ENCODE measurements at places on chromosomes 16 and 17. TPM values are rescaled to one million over a fixed set of nuclear protein-coding genes. Genes with fewer than 3 reads are reported as not detected.

- DNase-seq: no peak
These were observed 19.8 kb downstream of the REXO5 start for GRCh38 chr16:20826039-20826566.

DNA sequence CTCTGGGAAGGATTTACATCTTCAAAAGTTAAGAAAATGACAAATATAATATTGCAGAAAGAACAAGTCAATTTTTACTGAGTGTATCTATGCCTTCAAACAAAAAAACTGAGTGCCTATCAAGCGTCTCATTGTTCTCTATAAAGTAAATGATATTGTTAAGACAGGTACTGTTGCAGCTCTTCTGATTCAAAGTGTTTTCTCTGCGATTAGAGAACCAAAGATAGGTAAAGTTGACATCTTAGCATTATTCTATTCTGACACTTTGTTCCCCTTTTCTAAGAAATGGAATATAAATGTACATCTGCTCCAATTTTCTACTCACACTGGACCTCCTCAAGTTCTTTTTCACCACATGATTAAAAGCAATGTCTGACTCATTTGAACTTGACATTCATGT lies 1317.7 kb downstream of the CDH11 start:
- no peak for DNase-seq

DNA sequence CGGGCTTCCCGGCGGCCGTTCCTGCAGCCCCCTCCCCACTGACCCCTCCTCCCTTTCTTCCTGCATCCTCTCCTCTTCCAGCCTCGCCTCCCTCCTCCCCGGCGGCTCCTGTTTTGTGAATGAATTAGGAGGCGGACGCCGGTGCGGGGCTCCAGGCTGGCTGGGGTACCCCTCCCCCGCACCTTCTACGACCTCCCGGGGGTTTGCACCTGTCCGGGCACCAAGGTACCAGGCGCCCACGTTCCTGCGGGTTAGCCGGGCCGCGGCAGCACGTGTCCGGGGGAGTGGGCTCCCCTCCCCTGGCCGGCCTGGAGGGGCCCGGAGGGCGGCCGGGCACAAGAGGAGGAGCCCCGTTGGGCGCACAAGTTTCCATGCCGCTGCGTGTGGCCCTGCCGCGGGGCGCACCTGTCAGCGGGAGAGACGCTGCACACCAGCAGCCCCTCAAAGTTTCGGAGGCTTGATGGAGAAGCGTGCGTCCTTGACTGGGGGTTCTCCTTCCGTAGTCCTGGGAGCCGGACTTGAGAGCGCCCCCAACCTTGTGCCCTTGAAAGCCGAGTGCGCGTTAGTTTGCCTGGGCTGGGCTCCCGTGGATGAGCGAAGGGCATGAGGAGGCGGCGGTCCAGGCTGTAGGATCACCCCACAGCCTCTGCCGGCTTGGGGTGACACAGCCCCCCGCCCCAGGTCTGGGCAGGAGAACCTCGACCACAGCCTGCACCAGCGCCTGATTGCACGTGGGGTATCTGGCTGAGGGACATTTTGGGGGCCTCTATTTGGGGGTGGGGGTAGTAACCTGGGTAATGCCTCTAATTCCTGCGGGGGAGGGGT lies 1.2 kb downstream of the HAS3 start:
- peak; percentile 62 for DNase-seq

GRCh38 chr16:85174871-85175723 lies 62.8 kb upstream of the CIBAR2 start:
- DNase-seq: no peak

GRCh38 chr17:12996357-12996756 lies 21.5 kb downstream of the ELAC2 start:
- no peak for DNase-seq

DNA sequence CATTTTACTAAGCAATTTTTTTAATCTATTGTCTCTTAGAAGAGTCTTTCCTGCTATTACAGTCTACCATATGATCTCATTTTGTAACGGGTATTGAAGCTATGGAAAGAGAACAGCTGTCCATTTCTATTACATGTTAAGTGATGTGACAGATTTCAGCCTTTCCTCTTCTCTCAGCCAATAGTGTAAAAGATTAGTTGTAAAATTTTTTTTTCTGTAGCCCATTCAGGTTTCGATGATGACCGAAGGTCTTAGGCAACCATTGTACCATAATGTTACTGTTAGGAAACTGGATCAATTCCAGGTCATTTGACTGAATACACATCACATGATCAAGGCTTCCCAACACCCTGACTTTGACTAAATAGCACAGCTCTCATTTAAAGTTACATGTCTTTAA lies 147.6 kb upstream of the HLF start:
- DNase-seq: no peak

DNA sequence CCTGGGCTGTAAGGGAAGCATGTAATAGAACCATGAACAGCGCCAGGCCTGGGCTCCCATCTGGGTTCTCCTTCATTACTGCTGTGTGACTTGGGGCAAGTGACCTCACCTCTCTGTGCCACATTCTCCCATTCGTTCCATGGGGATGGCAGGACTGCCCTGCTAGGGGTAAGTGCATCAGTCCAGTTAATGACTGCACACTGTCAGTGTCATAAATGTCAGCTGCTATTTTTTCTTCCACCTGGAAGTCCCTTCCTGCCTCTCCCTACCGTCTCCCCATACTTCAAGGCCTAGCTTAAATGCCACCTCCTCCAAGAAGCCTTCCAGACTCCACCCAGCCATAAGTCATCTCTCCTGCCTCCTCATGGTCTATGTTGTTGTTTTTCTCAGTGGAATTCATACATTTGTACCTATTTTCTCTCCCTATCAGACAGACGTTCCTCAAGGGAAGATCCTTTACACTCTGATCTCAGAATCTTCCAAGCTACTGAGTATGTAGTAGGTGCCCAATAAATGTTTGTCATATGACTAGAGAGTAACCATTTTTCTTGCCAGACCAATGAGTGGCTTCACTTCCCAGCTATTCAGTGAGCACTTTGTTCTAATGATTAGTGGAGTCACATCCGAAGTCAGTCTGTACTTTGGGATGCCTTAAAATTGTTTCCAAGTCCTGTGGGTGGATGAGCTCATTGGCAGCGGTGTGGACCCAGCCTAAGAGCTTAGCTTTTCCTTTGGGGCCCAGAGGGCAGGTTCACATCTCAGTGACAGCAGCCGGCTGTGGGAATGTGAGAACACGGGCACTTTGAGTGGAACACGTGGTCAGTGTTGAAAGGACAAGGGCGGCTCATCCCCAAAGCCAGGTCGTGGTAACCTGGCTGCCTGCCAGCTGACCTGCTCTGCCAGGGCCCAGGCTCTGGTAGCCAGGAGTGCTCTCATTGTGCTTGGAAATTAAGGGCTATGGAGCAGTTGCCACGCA lies 147.5 kb upstream of the GSE1 start:
- DNase-seq: no peak

DNA sequence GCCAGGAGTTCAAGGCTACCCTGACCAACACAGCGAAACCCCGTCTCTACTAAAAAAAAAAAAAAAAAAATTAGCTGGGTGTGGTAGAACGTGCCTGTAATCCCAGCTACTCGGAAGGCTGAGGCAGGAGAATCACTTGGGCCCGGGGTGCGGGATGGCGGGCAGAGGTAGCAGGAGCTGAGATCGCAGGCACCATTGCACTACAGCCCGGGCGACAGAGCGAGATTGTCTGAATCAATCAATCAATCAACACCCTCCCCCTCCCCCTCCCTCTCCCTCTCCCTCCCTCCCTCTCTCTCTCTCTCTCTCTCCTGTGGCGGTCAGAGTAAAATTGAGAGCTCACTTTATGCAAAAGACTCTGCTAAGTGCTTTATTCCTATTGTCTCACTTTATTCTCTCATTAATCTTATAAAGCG lies 1.2 kb downstream of the HSDL1 start:
- no peak for DNase-seq

- DNase-seq: no peak
These were observed 63.6 kb downstream of the OTOA start for GRCh38 chr16:21727344-21727743.

GRCh38 chr16:89629827-89630610 lies 16.6 kb downstream of the DPEP1 start:
- DNase-seq: no peak

- DNase-seq: no peak
These were observed 42.6 kb downstream of the ABCA9 start for GRCh38 chr17:69018022-69018615.

GRCh38 chr17:8123695-8124349 lies at the start of gene HES7:
HES7 (minus strand) TSS chr17:8124106; CDS start chr17:8124084, 22 bp downstream.
- peak; percentile 79 for DNase-seq

DNA sequence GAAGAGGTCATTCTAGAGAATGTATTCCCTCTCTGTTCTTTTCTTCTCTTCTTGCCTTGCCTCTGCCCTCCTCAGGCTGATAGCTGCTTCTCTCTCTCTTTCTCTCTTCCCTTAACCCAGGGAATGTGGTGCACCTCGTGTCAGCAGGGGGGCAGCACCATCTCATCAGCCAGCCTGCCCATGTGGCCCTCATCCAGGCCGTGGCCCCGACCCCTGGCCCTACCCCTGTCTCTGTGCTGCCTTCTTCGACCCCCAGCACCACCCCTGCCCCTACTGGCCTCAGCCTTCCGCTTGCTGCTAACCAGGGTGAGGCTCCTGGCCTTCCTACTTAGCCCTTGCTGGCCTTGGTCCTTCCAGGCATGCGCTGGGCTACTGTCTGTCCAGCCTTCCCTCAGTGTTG lies 23.5 kb downstream of the SRCAP start:
- DNase-seq: no peak

DNA sequence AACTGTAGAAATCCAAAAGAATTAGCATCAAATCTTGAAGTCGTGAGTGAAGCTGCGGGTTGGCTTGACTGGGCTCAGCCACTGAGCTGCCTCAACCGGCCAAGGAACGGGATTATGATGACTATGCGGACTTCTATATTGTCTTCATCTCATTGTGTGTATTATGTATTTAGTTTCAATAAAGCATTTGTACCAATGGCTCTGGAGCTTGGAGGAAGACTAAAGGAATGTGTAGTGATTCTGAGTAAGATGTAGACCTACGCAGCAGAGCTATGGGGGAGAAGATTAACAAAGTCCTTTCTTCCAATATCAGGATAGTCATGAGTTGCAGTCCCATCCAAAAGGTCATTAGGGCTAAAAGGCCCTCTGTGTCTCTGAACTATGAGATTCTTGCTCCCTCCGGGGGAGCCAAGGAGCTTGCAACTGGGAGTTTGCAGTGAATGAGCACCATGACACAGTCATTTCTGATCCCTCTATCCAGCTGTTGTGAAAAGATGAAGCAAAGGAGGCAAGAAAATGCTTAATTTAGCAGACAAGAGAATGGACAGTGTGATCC lies 8.3 kb downstream of the EME1 start:
- DNase-seq: no peak

DNA sequence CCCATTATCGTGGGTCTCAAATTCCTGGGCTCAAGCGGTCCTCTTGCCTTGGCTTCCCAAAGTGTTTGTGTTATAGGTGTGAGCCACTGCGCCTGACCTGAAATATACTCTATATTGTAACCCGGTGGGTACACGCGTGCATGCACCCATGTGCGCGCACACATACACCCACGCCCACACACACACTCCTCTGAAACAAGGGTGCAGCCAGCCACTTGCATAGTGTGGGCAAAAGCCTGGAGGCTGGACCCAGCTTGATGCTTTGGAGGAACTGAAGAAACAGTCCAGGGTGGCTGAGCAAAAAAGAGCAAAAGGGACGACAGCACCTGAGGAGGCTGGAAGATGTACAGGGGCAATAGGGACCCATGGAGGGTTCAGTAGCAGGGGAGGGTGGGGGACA lies 29.9 kb downstream of the NAGPA start:
- DNase-seq: no peak

GRCh38 chr17:81665205-81666091 lies 957 bp downstream of the OXLD1 start:
- no peak for DNase-seq

- DNase-seq: no peak
These were observed 14.9 kb downstream of the ENPP7 start for GRCh38 chr17:79745641-79746105.

- DNase-seq: no peak
These were observed 11.1 kb downstream of the SPATA33 start for GRCh38 chr16:89668790-89669158.

DNA sequence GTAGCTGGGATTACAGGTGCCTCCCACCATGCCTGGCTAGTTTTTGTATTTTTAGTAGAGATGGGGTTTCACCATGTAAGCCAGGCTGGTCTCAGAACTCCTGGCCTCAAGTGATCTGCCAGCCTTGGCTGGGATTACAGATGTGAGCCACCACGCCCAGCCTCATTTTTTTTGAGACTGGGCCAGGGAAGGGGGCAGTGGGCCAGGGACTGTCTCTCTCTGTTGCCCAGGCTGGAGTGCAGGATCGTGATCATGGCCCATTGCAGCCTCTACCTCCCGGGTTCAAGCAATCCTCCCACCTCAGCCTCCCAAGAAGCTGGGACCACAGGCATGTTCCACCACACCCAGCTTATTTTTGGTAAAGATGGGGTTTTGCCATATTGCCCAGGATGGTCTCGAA lies 16.0 kb downstream of the RSL1D1 start:
- no peak for DNase-seq

GRCh38 chr16:30723725-30724355 lies 24.4 kb upstream of the PHKG2 start:
- DNase-seq: no peak

DNA sequence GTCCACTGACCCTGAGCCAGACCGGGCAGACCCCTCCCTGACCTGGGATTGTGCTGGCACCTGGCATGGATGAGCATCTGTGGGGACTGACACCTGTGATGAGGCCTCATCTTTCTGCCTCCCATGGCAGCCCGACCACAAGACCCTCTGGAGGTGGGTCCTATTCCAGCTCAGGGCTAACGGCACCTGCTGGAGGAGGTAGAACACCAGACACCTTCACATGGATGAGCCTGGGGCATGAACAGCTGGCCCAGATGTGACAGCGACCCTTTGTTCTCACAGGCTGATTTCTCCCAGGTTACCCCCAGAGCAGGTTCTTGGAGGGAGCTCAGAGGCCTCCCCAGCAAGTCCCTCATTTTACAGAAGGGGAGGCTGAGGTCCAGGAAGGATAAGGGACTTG lies 46.4 kb upstream of the PIK3R6 start:
- no peak for DNase-seq

- no peak for DNase-seq
These were observed 3.3 kb upstream of the SLC16A3 start for GRCh38 chr17:82225368-82226029.

GRCh38 chr17:19897903-19898302 lies 30.2 kb upstream of the ULK2 start:
- no peak for DNase-seq

- no peak for DNase-seq
These were observed 42.8 kb upstream of the ACSF3 start for GRCh38 chr16:89050868-89051311.

PRSS21 gene
- 1.2 TPM for total RNA-seq

KRTAP3-1 gene
- not detected for total RNA-seq

SHBG gene
- total RNA-seq: 1.1 TPM

C1QTNF8 gene
- 0.13 TPM for total RNA-seq

FAM171A2 gene
- total RNA-seq: 28.5 TPM

NATD1 gene
- total RNA-seq: 11.2 TPM

CHST5 gene
- total RNA-seq: 0.71 TPM

KIF2B gene
- total RNA-seq: not detected

PDILT gene
- not detected for total RNA-seq

CCL2 gene
- 2.5 TPM for total RNA-seq

Data from WTC11 (cell line).